ELR (cell line): ENCODE measurements at places on chromosomes 4 and X.
A peak's percentile ranks its signal among the peaks of the same experiment; 100 is the strongest.

DNA sequence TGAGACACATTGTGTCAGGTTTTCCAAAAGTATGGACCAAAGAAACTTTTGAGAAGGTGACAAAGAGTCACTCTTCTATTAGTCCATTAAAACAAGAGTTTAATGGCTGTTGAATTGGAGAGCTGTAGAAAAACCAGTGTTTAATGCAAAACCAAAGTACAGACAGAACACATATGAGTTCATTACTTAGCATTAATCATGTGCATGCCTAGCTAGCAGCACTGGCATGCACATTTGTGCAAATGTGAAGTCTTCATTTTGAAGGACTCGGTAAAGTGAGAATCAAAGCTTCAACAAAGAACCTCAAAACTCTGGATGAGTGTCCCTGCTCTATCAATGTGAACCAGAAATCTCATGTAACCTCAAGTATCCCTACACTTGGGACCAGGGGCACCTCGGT lies 256.3 kb upstream of the PPARGC1A start:
- no peak for DNase-seq

DNA sequence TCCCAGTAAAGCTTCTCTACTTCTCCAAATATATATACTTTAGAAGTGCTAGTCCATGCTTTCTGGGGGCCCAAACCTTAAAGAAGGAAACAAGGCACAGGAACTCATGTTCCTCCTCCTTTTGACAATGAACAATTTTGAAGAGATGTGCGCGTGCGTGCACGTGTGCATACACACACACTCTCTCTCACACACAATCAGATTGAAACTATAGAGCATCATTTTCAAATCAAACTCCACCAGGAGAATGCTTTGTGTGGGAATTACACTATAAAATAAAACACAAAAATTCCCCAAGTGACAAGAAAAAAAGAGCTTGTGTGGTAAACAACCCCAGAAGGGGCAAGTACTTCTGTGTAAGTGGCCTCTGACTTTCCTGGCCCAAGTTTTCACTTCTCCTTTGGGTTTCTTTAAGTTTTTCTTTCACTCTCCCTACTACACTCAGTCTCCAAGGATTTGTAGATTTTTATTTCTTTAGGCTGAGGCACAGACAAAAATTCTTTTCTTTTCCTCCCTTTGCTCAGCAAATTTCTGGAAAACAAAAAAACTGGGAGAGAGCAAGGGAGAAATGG lies 46.6 kb upstream of the SHISA3 start:
- DNase-seq: no peak

DNA sequence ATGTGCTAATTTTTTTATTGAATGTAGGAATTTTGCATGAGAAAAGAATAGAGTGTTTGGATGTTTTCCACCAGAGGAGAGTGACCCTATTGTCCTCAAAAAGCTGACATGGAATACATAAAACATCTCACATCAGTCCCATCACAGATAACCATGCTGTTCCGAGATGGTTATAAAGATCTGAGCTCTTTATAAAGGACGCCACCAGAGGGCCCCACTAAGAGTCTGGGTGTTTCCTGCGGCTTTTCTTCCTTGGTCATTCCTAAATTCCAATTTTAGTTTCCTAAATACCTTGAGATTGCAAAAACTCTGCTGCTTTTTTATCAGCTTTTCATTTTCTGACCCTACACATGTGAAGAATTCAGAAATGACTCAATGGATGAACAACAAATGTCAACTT lies 504.5 kb upstream of the FRG1 start:
- peak; percentile 1 for DNase-seq

- no peak for DNase-seq
Measured at GRCh38 chrX:45230410-45230809, 29.7 kb upstream of the DIPK2B start.
